ENCODE measurements at places on chromosomes 3 and 15. TPM values are rescaled to one million over a fixed set of nuclear protein-coding genes. Genes with fewer than 3 reads are reported as not detected.

DNA sequence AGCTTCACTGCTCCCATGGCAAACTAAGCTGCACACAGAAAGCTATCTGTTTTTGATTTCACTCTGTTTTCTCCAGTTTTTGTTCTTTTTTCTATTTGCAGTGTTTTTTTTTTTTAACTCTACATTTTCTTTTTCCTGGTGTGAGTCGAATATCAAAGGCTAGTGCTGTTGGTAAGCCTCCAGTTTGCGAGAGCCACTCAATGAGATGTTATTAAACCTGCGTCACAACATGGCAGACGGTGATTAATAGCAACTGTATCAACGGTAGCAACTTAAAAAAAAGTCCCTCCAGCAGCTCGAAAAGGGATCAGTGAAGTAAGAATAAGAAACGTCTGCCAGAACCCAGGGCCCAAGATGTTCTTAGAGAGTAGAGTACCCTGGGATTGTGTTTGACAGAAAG is 84.1 kb downstream of the MEIS2 start:
- DNase-seq, result no peak
- no peaks in the 10 kb centered on the region for H3K36me3 ChIP-seq
- no peak overlapping the region for H3K4me3 ChIP-seq
- H3K27me3 ChIP-seq, result no peaks in the 10 kb centered on the region
- peaks cover 28% of the 10 kb centered on the region for H3K4me1 ChIP-seq
- no peak overlapping the region for H3K27ac ChIP-seq

DZIP3 gene
- total RNA-seq, result 89.0 TPM

ARGFX gene
- not detected for total RNA-seq

SERPINI2 gene
- not detected for total RNA-seq

GRCh38 chr15:27514526-27514925 is 543.5 kb downstream of the GABRG3 start:
- DNase-seq, result no peak
- no peak overlapping the region for H3K4me3 ChIP-seq
- peaks cover 2% of the 10 kb centered on the region for H3K36me3 ChIP-seq
- H3K4me1 ChIP-seq, result no peaks in the 10 kb centered on the region
- H3K27me3 ChIP-seq, result no peaks in the 10 kb centered on the region
